Body of pancreas (tissue), 4 donors: ENCODE measurements at places on chromosomes 16 and 17. TPM values are rescaled to one million over a fixed set of nuclear protein-coding genes. Genes with fewer than 3 reads are reported as not detected.

GRCh38 chr17:50920891-50921586 is 54.9 kb upstream of the TOB1 start:
- H3K4me1 ChIP-seq, result peaks cover 61% of the 10 kb centered on the region
- H3K36me3 ChIP-seq, result no peaks in the 10 kb centered on the region
- no peaks in the 10 kb centered on the region for H3K27me3 ChIP-seq
- no peak overlapping the region for H3K4me3 ChIP-seq
- H3K27ac ChIP-seq, result peak overlapping the region; percentile 97

- H3K36me3 ChIP-seq, result no peaks in the 10 kb centered on the region
- no peak overlapping the region for H3K27ac ChIP-seq
- H3K27me3 ChIP-seq, result no peaks in the 10 kb centered on the region
- DNase-seq, result no peak
- no peaks in the 10 kb centered on the region for H3K4me1 ChIP-seq
Measured at GRCh38 chr17:44155488-44155887, 13.8 kb downstream of the HROB start.

DNA sequence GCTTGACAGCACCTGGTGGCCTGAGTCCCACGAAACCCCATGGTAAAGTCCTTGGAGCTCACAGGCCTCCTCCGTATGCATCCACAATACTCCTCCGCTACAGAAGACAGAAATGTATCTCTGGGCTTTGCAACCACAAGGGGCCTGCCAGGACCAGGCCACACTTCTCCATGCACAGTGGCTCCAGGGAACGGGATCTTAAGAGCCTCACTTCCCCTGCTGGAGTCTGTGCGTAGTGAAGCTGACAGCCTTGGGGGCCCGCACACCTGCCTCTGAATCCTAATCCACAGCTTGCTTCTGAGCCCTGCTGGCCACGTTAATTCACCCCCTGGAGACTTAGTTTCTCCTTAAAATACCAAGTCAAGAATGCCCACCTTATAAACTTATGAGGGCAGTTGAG is 125.7 kb downstream of the COPRS start:
- H3K27ac ChIP-seq, result no peak overlapping the region
- no peak for DNase-seq
- H3K36me3 ChIP-seq, result no peaks in the 10 kb centered on the region
- H3K4me3 ChIP-seq, result no peak overlapping the region
- H3K27me3 ChIP-seq, result no peaks in the 10 kb centered on the region

GRCh38 chr17:3896108-3896967 is 3.5 kb upstream of the CAMKK1 start:
- no peaks in the 10 kb centered on the region for H3K27me3 ChIP-seq
- H3K36me3 ChIP-seq, result no peaks in the 10 kb centered on the region
- DNase-seq, result peak; percentile 79
- H3K4me3 ChIP-seq, result no peak overlapping the region
- peak overlapping the region; percentile 78 for H3K27ac ChIP-seq

DNA sequence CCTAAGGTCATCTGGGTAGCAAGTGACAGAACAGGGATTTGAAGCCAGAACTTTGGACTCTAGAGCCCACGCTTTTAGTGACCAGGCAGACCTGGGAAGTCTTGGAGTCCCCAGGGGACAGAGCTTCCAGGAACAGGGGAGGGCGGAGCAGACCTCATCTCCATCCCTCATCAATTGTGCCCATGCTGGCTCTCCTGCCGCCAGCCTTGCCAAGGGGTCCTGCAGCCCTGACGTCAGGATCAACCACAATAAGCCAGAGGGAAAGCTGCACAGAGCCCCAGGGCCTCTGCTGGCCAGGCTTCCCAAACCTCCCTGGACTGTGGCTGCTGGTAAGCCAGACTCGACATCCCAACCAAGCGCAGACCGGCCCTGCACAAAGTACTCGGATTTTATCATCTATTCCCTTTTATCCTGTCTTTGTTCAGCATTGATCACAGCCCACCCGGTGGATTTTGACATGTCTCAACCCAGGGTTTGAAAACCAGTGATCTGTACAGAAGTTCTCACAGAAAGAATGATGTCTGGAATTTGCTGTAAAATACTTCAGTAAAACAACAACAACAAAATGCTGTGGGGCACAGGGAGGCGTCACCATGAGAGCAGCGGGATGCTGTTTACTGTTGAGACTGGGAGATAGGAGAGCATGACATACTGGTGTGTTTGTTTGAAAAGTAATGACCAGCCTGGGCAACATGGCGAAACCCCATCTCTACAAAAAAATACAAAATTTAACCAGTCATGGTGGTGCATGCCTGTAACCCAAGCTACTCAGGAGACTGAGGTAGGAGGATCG is 11.8 kb downstream of the C16orf74 start:
- no peaks in the 10 kb centered on the region for H3K27me3 ChIP-seq
- no peak for DNase-seq
- H3K4me3 ChIP-seq, result no peak overlapping the region
- no peak overlapping the region for H3K27ac ChIP-seq
- no peaks in the 10 kb centered on the region for H3K36me3 ChIP-seq
- H3K4me1 ChIP-seq, result peaks cover 11% of the 10 kb centered on the region

DNA sequence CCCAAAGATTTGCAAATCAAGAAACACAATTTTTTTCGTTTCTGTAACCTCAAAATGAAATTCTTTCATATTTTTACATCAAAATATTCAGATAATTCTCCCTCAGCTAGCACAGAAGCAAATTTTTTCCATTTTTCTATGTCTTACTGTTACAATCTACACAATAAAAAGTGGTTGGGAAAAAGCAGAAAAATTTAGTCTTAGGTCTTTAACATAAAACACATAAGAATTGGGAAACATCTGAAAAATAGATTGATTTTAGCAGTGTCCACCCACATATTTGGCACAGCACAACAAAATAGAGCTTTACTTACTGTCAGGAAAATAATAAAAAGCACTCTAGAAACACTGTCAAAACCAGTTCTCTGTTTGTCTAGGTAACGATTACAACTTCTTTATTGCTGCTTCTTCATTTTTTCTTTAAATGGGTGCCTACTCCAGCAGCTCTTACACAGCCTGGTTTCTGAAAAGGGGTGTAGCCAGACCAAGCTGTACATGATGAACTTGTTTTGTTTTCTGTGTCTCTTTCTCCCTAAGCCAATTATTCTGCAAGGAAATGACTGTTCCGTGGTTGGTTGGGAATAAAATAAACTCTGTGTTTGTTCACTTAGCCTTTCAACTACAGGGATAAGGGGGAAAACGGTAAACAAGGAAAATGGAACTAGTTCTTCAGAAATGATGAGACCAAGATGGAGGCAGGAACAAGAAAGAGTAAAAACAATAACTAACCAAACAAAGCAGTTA is at the start of gene ABCA6:
Gene ABCA6 (minus strand): TSS at position 465 of the 744 bp plus-strand sequence. CDS start 1,192 bp downstream, outside the sequence.
- no peaks in the 10 kb centered on the region for H3K27me3 ChIP-seq
- H3K4me1 ChIP-seq, result peaks cover 11% of the 10 kb centered on the region
- no peak within 1 kb of the TSS for H3K4me3 ChIP-seq
- no peak within 1 kb of the TSS for H3K27ac ChIP-seq
- no peak for DNase-seq

- H3K4me1 ChIP-seq, result peaks cover 18% of the 10 kb centered on the region
- H3K27ac ChIP-seq, result no peak overlapping the region
- no peaks in the 10 kb centered on the region for H3K36me3 ChIP-seq
- no peaks in the 10 kb centered on the region for H3K27me3 ChIP-seq
- DNase-seq, result no peak
Measured at GRCh38 chr16:58197314-58198012, 443 bp downstream of the CSNK2A2 start.

DNA sequence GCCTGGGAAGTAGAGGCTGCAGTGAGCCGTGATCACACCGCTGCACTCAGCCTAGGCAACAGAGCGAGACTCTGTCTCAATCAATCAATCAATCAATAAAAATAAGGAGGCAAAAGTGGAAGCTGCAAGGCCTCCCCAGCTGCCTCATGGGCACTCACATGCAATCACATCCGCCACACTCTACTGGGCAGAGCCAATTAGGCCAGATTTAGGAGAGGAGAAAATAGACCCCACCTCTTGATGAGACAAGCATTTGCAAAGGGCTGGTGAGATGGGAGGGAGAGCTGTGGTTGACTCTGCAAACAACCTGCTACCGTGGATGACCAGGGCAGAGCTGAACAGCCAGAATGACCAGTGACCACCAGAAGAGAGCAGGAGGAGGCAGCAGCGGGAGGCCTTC is 14.7 kb upstream of the GSG1L start:
- no peak overlapping the region for H3K4me3 ChIP-seq
- no peaks in the 10 kb centered on the region for H3K36me3 ChIP-seq
- no peak overlapping the region for H3K27ac ChIP-seq
- H3K4me1 ChIP-seq, result no peaks in the 10 kb centered on the region
- no peak for DNase-seq
- H3K27me3 ChIP-seq, result no peaks in the 10 kb centered on the region

Gene CTRB1
- 20,352 TPM for total RNA-seq

GRCh38 chr16:17499223-17499902 is 28.6 kb upstream of the XYLT1 start:
- H3K27me3 ChIP-seq, result no peaks in the 10 kb centered on the region
- no peak overlapping the region for H3K27ac ChIP-seq
- no peak for DNase-seq
- no peaks in the 10 kb centered on the region for H3K36me3 ChIP-seq
- H3K4me3 ChIP-seq, result no peak overlapping the region

DNA sequence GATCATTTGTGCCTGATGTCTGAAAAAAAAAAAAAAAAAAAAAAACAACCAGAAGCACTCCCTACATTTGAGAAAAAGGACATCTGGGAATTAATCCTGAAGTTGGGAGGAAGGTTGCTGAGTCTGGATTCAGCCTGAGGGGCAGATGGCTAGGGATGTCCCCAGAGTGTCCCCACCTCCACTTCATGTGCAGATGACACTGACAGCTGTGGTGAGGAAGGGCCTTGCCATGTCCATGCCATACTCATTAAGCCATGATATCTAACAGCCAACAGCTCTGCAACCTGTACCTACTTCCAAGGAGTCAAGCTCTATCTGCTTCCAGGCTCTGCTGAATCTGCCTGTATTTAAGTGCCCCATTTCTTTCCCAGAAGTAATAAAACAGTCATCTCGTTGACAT is 356.0 kb downstream of the CA10 start:
- H3K36me3 ChIP-seq, result no peaks in the 10 kb centered on the region
- DNase-seq, result no peak
- H3K4me3 ChIP-seq, result no peak overlapping the region
- H3K27ac ChIP-seq, result no peak overlapping the region

DNA sequence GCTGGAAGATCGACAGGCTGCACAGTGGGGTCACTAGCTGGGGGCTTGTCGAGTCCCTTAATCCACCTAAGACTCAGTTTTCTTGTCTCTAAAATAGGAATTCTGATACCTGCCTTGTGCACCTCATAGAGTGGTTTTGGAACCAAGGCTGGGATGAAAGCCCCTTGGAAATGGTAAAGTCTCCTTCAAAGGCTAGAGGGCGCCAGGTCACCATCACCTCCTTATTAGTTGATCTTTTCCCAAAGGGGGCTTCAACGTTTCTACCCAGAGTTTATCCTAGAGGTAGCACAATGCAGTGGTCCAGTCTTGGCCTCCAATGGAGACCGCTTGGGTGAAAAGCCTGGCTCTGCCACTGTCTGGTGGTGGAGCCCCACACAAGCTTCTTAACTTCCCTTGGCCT is 158.2 kb downstream of the AIPL1 start:
- no peaks in the 10 kb centered on the region for H3K27me3 ChIP-seq
- H3K36me3 ChIP-seq, result no peaks in the 10 kb centered on the region
- H3K4me3 ChIP-seq, result no peak overlapping the region
- no peak overlapping the region for H3K27ac ChIP-seq

GRCh38 chr17:49581648-49581998 is 6.0 kb downstream of the NXPH3 start:
- no peaks in the 10 kb centered on the region for H3K27me3 ChIP-seq
- H3K27ac ChIP-seq, result no peak overlapping the region
- no peak for DNase-seq
- peaks cover 7% of the 10 kb centered on the region for H3K4me1 ChIP-seq
- no peaks in the 10 kb centered on the region for H3K36me3 ChIP-seq

GRCh38 chr16:31382485-31383161 is 10.5 kb upstream of the ITGAD start:
- H3K4me1 ChIP-seq, result peaks cover 32% of the 10 kb centered on the region
- H3K27me3 ChIP-seq, result no peaks in the 10 kb centered on the region

- H3K4me3 ChIP-seq, result no peak overlapping the region
- H3K27me3 ChIP-seq, result no peaks in the 10 kb centered on the region
- no peak overlapping the region for H3K27ac ChIP-seq
- no peak for DNase-seq
Measured at GRCh38 chr17:64120159-64120810, 9.7 kb downstream of the ERN1 start.

Gene RHBDL3
- 0.26 TPM for total RNA-seq

Gene IFI35
- total RNA-seq, result 16.2 TPM

DNA sequence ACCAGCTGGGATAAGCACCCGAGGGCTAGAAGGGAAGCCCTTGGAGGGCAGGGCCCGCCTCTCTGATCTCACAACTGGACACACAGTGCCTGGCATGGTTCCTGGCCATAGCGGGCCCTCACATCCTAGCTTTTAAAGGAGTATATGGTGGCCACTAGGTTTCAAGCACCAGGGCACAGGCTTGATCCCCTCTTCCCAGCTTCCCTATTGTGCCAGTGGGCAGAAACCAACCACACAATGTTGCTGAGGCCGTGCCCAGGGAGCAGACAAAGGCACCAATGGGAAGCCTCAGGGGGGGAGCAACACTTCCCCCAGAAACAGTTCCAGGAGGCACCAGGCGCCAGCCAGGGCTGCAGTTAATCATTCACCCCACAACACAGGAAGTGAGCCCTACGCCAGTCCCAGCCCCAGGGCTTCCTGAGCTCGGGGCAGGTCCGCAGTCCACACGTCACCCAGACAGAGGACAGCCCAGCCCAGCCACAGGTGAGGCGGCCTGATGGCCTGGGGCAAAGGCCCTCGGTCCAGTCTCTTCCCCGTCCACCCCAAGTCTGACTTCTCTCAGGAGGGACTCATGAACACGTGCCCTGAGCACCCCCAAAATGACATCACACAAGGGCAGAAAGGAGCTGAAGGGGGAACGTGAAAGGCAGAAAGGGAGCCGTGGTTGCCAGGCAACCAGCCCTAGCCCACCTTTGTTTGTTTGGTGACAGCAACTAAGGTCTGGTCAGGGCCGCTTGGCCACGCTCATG is 12.8 kb downstream of the SMIM5 start:
- H3K27ac ChIP-seq, result peak overlapping the region; percentile 96
- H3K4me1 ChIP-seq, result peaks cover 54% of the 10 kb centered on the region
- peak; percentile 97 for DNase-seq
- no peak overlapping the region for H3K4me3 ChIP-seq
- no peaks in the 10 kb centered on the region for H3K36me3 ChIP-seq
- H3K27me3 ChIP-seq, result no peaks in the 10 kb centered on the region

Gene CENPN
- 4.3 TPM for total RNA-seq

- no peak overlapping the region for H3K27ac ChIP-seq
- peaks cover 21% of the 10 kb centered on the region for H3K4me1 ChIP-seq
- DNase-seq, result no peak
- H3K4me3 ChIP-seq, result no peak overlapping the region
Measured at GRCh38 chr17:3983606-3984484, 19.6 kb upstream of the ATP2A3 start.

GRCh38 chr17:69761767-69762321 is 313.2 kb upstream of the KCNJ16 start:
- no peaks in the 10 kb centered on the region for H3K4me1 ChIP-seq
- H3K4me3 ChIP-seq, result no peak overlapping the region
- H3K27ac ChIP-seq, result no peak overlapping the region
